ENCODE measurements at places on chromosomes 16 and 17.

DNA sequence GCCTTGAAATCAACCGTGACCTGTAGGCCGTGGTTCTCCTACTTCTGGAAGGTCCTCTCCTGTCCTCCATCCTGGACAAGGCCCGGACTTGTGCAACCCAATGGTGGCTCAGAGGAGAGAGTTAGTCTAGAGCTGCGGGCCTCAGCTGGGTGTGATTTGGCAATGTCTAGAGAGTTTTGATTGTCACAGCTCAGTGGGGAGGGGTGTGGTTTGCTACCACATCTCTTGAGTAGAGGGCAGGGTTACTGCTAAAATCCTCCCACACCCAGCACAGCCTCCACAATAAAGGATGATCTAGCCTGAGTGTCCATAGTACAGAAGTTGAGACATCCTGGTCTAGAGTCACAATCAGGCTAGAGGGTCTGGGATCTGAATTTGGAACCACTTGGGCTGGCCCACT lies 40.3 kb downstream of the MYH13 start:
- no peak for DNase-seq

GRCh38 chr17:55825213-55825612 lies 74.4 kb downstream of the PCTP start:
- DNase-seq = no peak

- no peak for DNase-seq
Measured at GRCh38 chr17:45732926-45733505, 51.1 kb upstream of the CRHR1 start.

GRCh38 chr16:89507214-89507833 lies 879 bp upstream of the SPG7 start:
- DNase-seq = no peak

- no peak for DNase-seq
Measured at GRCh38 chr16:1188432-1189189, 35.7 kb downstream of the CACNA1H start.

- DNase-seq = no peak
Measured at GRCh38 chr17:77708049-77708448, 250.5 kb upstream of the TNRC6C start.

DNA sequence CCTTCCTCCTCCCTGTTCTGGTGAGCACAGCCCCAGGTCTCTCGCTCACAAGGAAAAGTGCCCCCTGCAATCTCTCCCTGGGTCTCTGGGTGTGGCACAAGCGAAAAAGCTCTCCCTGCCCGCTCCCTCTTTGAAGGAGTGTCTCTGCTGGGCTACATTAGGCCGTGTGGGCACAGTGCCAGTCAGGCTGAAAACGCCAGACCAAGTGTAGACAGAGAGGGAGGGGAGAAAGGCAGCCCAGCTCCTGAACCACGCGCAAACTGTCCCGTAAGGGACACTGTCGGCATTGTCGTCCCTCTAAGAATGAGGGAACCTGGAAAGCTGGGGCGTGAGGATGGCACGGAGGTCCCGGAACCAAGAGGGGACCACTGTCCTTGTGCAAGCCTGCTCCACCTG lies 3.9 kb downstream of the SMIM5 start:
- no peak for DNase-seq

- no peak for DNase-seq
Measured at GRCh38 chr16:68517606-68518166, 21.4 kb upstream of the ZFP90 start.

- no peak for DNase-seq
Measured at GRCh38 chr16:4257646-4258556, 14.9 kb downstream of the TFAP4 start.

DNA sequence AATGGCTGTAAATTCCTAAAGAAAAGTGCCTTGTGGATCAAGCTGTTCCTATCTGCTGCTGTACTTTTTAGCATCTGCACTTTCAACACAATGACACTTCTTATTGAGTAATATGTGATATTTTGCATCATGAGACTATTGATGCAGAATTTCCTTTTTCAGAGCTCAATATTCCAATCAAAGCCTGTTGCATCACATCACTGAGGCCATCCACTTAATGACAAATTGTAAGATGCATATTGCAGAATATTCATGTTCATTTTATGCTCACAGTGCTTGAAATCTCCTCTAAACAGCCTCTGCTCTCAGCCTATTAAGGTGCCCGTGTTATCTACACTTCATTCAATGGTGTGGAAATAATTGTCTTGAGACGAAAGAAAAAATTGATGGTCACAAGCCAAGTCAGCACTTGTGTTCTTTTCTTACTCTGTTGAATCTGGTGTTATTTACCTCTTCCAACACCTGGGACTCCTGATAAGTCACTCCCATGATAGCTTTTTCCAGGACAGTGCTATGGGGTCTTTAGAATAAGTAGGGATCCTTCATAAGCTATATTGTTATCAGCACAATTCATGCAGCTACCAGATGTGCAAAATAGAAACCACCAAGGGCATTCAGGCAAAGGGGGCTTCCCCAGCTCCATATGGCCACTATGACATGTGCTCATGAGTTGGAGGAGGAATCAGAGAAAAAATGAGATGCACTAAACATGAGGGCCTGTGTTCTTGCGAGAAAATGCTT lies 9.3 kb upstream of the SKAP1 start:
- no peak for DNase-seq

GRCh38 chr16:85436207-85436606 lies 176.9 kb upstream of the GSE1 start:
- no peak for DNase-seq

GRCh38 chr16:24939224-24939623 lies 75.9 kb downstream of the ARHGAP17 start:
- no peak for DNase-seq

GRCh38 chr17:49393491-49394255 lies 21.0 kb downstream of the PHB1 start:
- no peak for DNase-seq

- no peak for DNase-seq
Measured at GRCh38 chr16:19238406-19238805, 47.1 kb upstream of the CLEC19A start.

- no peak for DNase-seq
Measured at GRCh38 chr16:69579783-69580481, 14.2 kb downstream of the NFAT5 start.

DNA sequence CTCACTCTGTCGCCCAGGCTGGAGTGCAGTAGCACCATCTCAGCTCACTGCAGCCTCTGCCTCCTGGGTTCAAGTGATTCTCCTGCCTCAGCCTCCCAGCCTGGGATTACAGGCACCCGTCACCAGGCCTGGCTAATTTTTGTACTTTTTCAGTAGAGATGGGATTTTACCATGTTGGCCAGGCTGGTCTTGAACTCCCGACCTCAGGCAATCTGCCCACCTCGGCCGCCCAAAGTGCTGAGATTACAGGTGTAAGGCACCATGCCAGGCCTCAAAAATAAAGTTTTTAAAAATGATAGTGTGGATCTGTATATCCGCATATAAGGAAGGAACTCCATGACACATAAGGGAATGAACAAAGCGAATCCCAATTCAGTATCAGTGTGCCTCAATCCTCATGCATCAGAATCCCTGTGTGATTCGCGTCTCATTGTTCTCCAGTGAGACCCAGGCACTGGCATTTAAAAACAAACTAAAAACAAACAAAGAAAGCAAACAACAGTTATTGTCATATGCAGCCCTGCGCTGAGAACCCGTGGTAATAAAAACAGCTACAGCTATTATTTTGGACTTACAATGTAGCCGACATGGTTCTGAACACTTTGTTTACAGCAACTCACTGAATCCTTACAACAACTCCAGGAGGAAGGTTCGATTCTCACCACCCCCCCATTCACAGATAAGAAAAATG lies 54.1 kb upstream of the CREBBP start:
- DNase-seq = no peak

- no peak for DNase-seq
Measured at GRCh38 chr17:43662413-43663141, 855 bp upstream of the MEOX1 start.

- DNase-seq = no peak
Measured at GRCh38 chr16:11035096-11035495, 90.7 kb downstream of the CLEC16A start.

GRCh38 chr17:44314869-44315661 lies 6.7 kb downstream of the RUNDC3A start:
- no peak for DNase-seq

- peak; percentile 14 for DNase-seq
Measured at GRCh38 chr16:8571061-8571596, 19.2 kb downstream of the TMEM114 start.

DNA sequence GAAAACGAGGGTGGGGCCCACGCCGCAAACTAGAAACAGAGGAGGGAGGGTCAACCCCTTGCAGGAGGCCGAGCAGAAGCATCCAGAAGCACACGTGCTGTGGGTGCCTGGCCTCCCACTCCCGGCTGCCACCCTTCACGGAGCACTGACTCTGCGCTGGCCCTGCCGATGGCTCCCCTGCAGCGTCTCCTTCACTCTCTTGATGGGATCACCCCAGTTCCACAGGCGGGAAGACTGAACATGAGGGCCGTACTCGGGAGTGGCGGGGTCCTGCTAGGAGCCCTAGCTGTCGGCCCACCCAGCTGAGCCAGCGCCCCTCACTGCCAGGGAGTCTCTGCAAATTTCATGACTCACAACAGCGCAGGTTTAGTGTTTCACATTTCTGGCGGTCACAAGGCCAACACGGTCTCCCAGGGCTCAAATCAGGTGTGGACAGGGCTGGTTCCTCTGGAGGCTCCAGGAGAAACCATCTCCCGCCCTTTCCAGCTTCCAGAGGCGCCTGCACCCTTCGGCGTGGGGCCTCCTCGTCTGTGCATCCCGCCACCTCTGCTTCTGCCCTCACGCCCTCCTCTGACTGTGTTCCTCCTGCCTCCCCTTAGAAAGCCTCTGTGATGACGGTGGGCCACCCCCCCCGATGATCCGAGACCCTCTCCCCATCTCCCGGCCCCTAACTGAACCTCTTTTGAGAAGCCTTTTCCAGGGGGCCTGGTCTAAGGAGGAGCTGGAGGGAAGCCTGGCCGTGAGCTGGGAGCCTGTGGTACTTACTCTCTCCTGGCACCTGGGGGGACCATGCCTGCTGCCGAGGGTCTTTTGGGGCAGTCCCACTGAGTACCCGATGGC lies 2.0 kb downstream of the PTX4 start:
- DNase-seq = no peak

- no peak for DNase-seq
Measured at GRCh38 chr17:64984851-64985521, 65.7 kb upstream of the LRRC37A3 start.

DNA sequence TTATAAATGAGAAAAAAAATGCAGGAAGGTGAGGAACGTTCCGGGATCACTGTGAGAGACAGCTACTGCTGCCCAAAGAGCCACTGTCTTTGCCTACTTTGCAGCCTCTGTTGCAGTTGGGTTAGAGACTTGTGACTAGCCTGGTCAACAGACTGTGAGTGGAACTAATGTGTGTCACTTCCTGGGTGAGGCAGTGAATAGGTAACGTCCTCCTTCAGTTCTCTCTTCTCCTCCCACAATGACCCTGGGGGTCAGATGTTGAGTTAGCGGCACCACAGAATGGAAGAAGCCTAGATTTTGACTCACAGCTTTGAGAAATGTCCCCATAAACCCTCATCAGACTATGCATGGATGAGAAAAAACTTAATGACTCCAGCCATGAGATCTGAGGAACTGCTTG lies 5.2 kb downstream of the C16orf46 start:
- DNase-seq = peak; percentile 78

DNA sequence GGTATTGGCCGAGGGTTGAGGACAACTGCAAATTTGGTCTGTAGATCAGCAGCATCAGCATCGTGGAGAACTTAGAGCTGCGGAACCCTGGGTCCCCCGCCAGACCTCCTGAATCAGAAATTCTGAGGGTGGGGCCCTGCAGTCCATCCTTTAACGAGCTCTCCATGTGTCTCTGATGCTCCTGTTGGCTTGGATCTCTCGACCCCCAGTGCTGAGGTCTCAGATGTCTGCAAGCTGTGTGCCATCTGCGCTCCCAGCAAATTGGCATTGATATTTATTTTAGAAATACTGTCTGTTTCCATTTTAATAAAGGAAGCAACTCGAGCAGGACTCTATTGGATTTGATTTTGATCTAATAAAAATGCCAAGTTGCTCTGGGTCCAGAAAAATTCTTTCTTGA lies 250.0 kb downstream of the KATNIP start:
- DNase-seq = no peak
